Islet precursor cell (in vitro differentiated cells): ENCODE measurements at places on chromosomes 16 and 17.

DNA sequence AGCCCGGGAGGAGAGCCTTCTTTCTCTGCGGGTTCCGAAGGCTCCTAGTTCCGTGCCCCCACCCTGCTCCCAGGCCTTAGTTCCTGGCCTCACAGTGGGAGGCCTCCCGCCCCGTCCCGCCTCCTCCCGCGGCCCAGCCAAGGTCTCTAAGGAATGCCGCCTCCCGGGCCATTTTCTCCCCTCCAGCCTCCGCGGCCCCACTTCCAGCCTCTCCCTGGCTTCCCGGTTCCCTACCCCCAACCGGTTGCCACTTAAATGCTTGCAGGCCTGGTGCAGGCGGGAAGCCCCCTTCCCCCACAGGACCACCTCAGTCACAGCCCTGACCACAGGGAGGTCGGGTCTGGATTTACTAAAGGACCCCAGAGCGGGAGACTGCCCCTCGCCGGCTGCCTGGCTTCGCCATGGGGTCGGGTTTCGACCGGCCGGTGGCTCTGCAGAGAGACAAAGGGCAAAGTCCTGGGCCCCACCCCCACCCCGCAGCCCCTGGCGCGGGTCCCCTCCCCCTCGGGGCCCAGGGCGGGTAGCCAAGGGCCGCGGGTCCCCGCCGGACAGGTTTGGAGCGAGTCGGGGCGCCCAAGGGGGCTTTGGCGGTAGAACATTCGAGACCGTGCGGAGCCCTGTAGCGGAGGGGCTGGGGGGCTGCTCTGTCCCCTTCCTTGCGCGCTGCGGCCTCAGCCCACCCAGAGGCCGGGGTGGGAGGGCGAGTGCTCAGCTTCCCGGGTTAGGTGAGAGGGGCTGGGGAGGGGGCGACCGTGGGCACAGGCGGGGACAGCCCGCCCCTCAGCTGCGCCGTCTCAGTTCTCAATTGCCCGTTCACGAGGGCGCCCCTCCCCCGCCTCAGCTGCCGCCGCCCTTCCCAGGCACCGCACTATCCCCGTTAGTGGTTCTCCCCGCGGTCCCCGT lies 16.4 kb downstream of the IGF2BP1 start:
- peak; percentile 96 for DNase-seq

DNA sequence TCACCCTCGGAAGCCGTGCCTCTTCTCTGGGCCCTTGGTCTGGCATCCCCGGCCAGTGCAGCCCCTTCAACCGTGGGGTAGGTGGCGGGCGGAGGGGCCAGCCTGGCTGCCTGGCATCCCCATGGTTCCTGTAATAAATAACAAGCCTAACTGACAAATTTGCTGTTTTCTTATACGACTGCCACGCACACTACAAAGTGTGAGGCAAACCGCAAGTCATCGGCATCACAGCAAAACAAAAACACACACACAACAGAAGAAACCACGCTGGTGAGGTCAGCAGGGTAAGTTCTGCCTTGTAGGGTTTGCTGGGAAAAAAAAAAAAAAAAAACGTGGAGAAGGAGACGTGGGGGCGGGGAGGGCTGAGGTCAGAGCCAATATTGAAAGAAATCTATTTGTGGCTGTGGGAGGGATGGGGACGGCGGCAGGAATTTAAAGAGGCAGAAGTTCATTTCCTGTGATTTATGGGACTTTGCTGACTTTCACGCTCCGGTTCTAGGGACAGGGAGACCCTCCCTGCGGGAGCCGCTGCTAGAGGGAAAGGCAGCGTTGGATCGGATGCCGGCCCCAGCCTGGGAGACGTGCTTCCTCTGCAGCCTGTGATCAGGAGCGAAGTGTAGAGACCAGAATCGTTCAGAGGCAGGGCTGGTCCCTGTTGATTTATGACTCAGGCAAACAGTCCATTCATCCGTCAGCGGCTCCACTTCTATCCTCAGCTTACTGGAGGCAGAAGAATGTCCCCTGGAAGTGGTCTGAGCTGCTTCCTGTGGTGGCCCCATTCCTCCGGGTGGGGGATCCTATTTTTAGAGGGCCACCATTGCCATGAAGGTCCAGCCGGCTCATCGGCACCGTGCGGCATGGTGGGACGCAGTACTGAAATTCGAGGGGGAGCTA lies 162.8 kb downstream of the FOXL1 start:
- peak; percentile 98 for DNase-seq

GRCh38 chr17:41065829-41066624 lies at the start of gene KRTAP2-4:
TSS of gene KRTAP2-4 (minus strand) at chr17:41065879. CDS start at chr17:41065845, 34 bp downstream.
- DNase-seq, result peak; percentile 84

DNA sequence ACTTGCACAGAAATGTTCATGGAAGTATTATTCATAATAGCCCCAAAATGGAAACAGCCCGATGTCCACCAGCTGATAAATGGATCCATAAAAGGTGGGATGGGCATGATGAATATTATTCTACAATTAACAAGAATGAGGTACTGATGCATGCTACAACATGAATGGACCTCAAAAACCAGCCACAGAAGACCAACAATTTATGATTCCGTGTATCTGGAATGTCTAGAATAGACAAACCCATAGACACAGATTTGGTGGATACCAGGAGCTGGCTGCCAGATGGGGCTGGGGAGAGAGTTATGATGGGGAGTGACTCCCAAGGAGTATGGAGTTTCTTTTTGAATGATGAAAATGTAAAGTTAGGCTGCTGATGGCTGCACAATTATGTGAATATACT lies 10.8 kb upstream of the NAGLU start:
- no peak for DNase-seq

- no peak for DNase-seq
Measured at GRCh38 chr17:15194859-15195277, 70.3 kb downstream of the PMP22 start.

GRCh38 chr16:25041471-25041870 lies 26.3 kb upstream of the ARHGAP17 start:
- no peak for DNase-seq

DNA sequence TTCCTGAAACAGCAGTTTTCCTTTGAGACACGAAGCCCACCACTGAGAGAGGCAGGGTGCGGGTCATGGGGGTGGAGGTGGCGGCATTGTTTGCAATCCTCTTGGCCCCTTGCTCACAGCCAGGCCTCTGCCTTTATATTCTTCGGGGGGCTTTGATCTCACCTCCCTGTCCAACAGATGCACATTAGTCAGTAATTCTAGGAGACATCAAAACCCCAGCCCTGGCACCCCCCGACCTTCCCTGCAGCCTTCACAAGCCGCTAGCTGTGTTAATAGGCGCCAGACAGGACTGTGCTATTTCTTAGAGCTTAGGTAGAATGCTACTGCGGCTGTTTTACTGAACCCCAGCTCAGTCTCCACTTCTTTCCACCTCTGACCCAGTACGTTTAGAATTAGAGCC lies 212.6 kb downstream of the RBFOX1 start:
- DNase-seq, result no peak

GRCh38 chr17:80485846-80486245 lies 9.4 kb upstream of the NPTX1 start:
- no peak for DNase-seq

- no peak for DNase-seq
Measured at GRCh38 chr17:29982991-29983653, 41.7 kb downstream of the EFCAB5 start.

- peak; percentile 79 for DNase-seq
Measured at GRCh38 chr17:36697903-36698530, 96.6 kb downstream of the MRM1 start.
